ENCODE measurements at places on chromosomes 3 and 15.

DNA sequence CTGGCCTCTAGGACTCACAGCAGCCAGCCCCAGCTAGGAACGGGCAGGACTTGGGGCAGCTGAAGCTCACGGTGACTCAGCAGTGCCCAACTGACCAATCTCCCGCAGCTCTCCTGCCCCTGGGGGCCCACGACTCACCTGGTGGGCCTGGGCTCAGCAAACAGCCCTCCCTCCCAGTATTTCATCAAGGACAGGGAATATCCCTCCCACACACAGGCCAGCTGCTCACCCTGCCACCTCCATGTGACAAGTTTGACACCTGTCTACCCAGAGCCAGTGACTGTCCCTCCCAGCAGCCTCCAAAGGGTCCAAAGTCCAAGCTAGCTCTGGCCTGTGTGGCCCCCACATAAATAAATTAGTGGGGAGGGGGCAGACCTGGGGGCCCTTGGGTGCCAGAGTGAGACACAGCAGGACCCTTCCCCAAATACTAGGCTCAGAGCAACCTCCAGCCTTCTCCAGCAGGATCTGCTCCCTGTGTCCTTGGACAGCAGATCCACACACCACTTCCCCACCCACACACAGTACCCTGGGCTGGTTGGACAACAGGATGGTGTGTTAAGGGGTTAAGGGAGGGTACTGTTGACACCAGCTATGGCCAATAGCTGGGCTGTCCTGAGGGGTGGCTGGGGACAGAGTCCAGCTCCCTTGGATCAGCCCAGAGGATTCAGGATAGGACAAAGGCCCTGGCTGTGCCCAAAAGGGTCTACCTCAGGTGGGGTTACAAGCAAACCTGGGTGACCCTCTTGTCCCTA lies 4.3 kb downstream of the GNAT1 start:
- DNase-seq: no peak

- no peak for DNase-seq
Observed at GRCh38 chr3:54211097-54211496, 88.7 kb downstream of the CACNA2D3 start.

GRCh38 chr3:45249391-45249790 lies 23.3 kb upstream of the TMEM158 start:
- no peak for DNase-seq

DNA sequence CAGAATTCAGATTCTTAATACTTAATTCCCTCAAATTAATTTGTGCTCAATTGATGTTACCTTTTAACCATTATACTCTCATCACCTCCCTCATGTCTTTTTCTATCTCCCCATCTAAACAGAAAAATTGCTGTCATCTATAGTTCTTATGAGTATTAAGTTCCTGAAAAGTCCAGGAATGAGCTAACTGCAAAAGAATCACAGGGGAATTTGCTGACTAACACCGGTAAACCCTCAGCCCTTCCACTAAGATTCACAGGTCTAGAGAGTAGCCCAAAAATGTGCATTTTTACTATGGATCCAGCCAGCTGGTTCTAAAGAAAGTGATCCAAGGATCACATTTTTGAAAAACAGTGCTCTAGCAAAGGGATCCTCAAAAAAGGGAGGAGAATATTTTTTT lies 67.0 kb downstream of the SETD2 start:
- DNase-seq: no peak

GRCh38 chr15:82079736-82080135 lies 33.9 kb upstream of the MEX3B start:
- DNase-seq: no peak

- no peak for DNase-seq
Observed at GRCh38 chr15:90033448-90033847, 32.3 kb downstream of the ZNF710 start.

- DNase-seq: no peak
Observed at GRCh38 chr3:72165317-72165716, 380.4 kb upstream of the PROK2 start.

GRCh38 chr3:279325-279724 lies 82.8 kb downstream of the CHL1 start:
- no peak for DNase-seq

- no peak for DNase-seq
Observed at GRCh38 chr3:133956982-133957381, 61.3 kb upstream of the RAB6B start.

- DNase-seq: peak; percentile 46
Observed at GRCh38 chr3:43608751-43609150, 13.1 kb downstream of the ANO10 start.

DNA sequence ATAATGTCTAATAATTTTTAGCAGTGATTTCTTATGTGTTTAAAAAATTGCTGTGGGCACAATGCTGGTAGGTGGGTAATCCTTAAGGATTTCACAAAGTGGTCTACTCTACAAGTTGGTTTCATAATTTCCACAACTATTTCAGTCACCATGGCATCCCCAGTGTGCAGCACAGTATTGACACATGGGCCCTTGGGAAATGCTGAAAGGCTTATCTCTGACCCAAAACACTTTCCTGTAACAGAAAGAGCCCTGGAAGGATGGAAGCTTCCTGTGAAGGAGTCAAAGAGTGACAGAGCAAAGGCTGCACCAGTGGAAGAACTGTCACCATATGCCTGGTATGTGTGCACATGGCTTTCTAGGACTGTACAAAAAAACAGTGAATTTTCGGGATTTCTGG lies 153.7 kb downstream of the ANO10 start:
- DNase-seq: no peak
